RPMI7951 (cell line): ENCODE measurements at places on chromosomes 4 and X. TPM values are rescaled to one million over a fixed set of nuclear protein-coding genes. Genes with fewer than 3 reads are reported as not detected.

Gene CT55
- total RNA-seq, result 0.39 TPM in 1 of 2 replicates, not detected in the other

Gene MND1
- total RNA-seq, result 27.2 and 36.0 TPM in 2 replicates

Gene ZFP92
- total RNA-seq, result not detected in 2 replicates

Gene FAM114A1
- 150 and 162 TPM in 2 replicates for total RNA-seq

Gene FAM149A
- total RNA-seq, result not detected in 2 replicates

Gene NEIL3
- 17.3 and 19.2 TPM in 2 replicates for total RNA-seq

Gene SLC6A14
- not detected in 2 replicates for total RNA-seq

Gene SATL1
- total RNA-seq, result not detected in 2 replicates
